ENCODE measurements at places on chromosomes 1 and 21.

GRCh38 chr1:37471345-37472231 is 2.8 kb upstream of the ZC3H12A start:
- DNase-seq, result no peak

GRCh38 chr1:233482388-233482787 is 131.5 kb upstream of the KCNK1 start:
- no peak for DNase-seq

GRCh38 chr1:200039849-200040474 is 12.5 kb downstream of the NR5A2 start:
- no peak for DNase-seq

DNA sequence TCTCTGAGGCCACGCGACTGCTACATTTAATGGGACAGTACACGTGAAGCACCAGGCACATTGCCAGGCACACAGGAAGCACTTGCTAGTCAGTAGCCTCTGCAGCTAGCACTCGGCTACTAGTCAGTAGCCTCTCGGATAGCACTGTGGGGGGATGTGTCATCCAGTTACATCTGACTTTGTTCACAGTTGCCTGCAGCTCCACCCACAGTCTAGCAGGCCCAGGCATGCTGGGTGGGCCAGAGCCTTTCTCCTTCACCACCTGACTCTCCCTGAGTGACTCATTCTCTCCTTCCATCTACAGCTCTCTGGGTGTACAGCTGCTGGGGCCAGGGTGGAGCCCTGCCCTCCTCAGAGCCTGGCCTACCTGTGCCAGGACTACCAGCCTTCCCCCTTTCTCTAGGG is 51.5 kb downstream of the PTPRF start:
- no peak for DNase-seq

GRCh38 chr1:225763716-225764548 is 13.7 kb upstream of the SRP9 start:
- DNase-seq, result no peak

Data from T follicular helper cell (primary cell).